ENCODE measurements at places on chromosomes 5 and 9.

- DNase-seq, result no peak
These were observed 33.8 kb downstream of the TSTD2 start for GRCh38 chr9:97599314-97599846.

DNA sequence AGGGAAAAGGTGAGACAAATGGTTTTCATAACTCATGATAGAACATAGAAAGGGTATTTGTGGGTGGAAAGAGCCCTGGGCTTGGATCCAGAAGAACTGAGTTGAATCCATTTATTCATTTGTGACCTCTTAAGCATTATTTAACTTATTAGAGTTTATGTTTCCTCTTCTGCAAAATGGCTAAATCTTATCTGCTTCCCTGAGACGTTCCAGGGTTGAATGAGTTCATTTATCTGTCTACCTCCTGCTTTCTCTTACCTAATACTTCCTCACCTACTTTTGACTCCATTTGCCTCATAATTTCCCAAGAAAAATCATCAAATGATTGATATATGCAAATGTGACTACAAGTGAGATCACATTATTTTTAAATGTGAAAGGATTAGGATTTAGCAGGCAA lies 152.7 kb upstream of the GAS1 start:
- DNase-seq, result no peak

GRCh38 chr5:156951359-156951758 lies 11.7 kb downstream of the TIMD4 start:
- no peak for DNase-seq

GRCh38 chr5:10291692-10292339 lies 15.9 kb downstream of the CMBL start:
- DNase-seq, result no peak

DNA sequence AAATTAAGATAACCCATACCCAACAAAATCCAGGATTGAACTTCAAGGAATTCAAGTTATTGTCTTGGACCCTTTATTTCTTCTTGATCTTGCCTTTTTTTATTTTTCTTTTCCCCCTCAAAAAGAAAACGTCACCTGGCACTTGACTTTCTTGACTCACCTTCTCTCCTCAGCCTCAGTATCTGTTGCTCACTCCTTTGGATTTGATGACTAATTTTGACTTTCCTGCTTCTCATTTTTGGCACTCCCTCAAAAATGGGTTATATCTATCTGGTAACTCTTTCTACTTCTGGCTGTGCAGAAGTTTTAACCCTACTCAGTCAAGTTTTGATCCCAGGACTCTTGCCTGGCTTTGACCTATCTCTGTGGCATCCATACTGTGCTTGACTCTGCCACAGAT lies 66.6 kb upstream of the SPATA31D4 start:
- no peak for DNase-seq

- no peak for DNase-seq
These were observed 66.0 kb downstream of the PLAC8L1 start for GRCh38 chr5:146039420-146039819.

GRCh38 chr9:33452828-33453271 lies 5.5 kb upstream of the AQP3 start:
- DNase-seq, result no peak

- peak; percentile 78 for DNase-seq
These were observed 1.7 kb upstream of the LTC4S start for GRCh38 chr5:179791881-179792611.

- no peak for DNase-seq
These were observed 33.3 kb upstream of the SH3PXD2B start for GRCh38 chr5:172487671-172488070.

Data from Right ventricle myocardium superior (tissue), 1 donor.